ENCODE measurements at places on chromosomes 2 and 18.
A peak's percentile ranks its signal among the peaks of the same experiment; 100 is the strongest.

- no peak for DNase-seq
Observed at GRCh38 chr2:184620367-184620766, 22.0 kb downstream of the ZNF804A start.

- DNase-seq: peak; percentile 92
Observed at GRCh38 chr2:188668017-188668680, 306.0 kb upstream of the COL3A1 start.

GRCh38 chr2:4914551-4914950 lies 777.6 kb upstream of the SOX11 start:
- DNase-seq: no peak

DNA sequence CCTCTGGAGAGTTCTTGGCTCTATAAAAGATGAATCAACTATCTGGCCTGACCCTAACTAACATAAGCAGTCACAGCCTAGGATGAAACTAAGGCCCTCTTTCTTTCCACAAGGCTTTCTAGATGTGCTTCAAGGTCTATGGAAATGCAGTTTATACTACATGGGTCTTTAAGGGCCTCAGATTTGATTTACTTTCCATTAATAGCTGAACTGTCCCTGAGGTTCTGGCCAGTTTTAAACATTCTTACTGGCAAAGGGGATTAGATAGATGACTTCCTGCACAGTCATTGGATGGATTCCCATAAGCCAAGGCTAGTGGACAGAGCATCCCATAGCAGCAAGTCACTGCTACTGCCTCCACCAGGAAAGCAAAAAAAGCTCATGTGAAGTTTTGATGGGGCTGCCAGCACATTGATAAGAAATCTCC lies 38.1 kb upstream of the LCLAT1 start:
- no peak for DNase-seq

DNA sequence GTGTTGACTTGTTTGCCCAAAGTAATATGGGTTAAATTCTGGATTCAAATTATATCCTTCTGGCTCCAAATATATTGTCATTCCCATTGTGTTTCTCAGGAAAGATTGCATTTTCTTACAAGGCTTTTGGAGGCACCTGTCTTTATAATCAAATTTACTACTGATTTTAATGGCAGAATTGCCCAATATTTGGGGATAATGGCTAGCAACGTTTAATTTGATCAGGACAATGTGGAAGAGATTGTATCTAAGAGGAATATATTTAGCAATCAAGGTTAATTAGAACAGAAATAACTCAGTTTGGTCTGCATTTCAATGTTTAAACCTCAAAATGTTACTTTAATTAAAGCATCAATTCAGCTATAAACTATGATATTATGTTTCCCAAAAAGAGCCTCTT lies 41.7 kb upstream of the ZNF804A start:
- DNase-seq: no peak

- no peak for DNase-seq
Observed at GRCh38 chr2:233273120-233273519, 21.6 kb downstream of the ATG16L1 start.

DNA sequence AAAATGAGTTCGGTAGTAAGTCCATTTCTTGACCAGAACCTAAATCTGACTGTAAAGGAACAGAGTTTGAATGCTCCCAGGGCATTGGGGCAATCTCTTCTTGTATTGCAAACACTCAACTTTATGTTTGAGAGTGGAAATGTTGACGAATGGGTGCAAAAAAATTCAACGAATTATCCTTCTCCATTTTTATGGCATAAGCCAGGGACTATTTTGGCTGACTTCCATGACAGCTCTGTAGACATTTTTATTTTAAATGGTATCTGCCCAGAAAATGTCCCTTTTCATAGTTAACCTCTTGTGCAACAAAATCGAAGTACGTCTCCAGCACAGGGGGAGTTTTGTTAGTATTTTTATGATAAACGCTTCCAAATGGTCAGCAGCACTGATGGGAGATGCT lies 3.7 kb downstream of the MLPH start:
- no peak for DNase-seq

- no peak for DNase-seq
Observed at GRCh38 chr2:240216167-240216566, 75.7 kb upstream of the OTOS start.

- no peak for DNase-seq
Observed at GRCh38 chr2:24181849-24182248, 7.0 kb downstream of the FAM228A start.

DNA sequence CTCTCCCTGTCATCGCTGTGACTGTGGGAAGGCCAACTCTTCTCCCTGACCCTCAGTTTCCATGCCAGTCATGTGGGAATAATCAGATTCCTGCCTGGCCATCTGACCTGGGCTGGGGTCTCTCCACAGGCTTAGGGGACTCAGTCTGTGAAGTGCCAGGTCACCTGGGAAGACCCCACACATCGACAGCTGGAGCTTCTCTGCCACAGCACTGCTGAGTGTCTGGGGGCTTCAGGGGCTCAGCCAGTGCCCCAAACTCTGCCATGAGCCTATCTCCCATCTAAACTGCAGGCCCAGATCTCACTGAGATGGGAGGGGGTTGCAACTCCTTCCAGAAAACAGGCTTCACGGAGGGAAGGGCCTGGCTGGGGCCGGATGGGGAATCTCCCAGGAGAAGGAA lies 42.0 kb upstream of the OTOS start:
- DNase-seq: no peak

DNA sequence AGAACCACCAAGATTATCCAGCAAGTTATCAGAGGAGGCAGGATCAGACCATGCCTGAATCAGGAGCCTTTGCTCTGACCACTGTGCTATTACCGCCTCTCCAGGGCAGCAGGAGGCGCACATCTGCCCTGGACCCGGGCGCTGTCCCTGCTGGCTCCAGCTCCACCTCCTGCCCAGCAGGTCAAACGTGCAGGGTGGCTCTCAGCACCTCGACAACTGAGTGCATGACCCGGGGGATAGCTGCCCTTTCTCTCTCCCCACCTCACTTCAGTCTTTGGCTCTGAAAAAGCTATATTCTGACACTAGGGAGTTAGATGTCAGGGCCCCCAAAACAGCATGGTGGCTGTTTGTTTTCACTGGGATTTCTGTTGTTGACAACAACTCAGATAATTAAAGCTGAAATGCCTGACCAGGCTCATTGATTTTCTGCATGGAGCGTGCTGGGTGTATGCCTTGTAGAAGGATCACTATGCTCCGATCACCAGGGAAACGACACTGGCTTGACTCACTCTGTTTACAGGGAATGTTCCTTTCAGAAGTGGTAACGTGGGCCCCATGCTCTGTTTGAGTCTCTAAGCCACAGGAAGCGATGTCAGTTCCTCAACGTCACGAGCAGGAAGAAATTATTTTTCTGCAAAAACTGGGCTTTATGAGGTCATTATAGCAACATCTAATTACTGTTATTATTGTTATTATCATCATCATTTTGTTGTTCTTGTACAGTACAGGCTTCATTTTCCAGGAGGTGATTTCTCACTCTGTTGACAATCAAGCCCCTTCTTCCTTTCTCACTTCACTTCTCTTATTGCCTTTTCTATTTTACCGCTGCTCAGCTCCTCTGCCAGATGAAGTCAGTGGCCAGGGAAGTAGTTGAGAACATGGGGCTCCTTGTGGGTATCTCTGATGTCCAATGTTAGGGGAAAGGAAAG lies 125.6 kb downstream of the PLB1 start:
- DNase-seq: peak; percentile 88

GRCh38 chr2:174753038-174753633 lies 11.1 kb downstream of the CHRNA1 start:
- no peak for DNase-seq

DNA sequence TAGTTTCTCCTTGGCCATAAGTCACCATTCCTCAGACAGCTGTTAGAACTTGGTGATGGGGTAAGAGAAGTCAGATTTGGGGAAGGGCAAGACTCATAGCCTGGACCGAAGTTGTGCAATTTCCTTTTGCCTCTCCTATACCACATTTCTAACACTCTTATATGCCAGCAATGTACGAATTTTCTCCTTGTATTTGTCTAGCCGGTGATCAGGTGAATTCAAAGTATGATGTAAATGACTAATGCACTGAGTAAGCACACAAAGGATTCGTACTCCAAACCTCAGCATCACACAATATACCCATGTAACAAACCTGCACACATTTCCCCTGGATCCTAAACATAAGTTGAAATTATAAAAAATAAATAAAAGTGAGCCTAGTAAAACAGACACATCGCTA lies 1143.5 kb upstream of the CELF4 start:
- DNase-seq: no peak

DNA sequence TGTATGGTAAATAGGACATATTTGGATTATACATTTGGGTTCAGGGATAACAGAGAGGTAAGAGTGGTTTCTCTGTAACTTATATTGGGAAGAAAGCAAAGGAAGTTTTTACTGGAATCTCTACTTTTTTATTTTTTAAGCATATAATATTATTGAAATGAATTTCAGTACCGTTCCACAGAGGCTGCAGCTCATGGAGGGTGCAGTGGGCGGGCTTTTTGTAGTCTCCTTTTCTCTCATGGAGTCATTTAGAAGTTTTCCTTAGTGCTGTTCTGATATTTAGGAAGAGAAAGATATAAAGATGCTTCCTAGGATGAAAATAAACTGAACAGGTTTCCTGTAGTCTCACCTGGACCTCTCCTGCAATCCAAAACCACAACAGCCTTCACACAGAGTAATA lies 1153.3 kb upstream of the TMEFF2 start:
- DNase-seq: no peak

DNA sequence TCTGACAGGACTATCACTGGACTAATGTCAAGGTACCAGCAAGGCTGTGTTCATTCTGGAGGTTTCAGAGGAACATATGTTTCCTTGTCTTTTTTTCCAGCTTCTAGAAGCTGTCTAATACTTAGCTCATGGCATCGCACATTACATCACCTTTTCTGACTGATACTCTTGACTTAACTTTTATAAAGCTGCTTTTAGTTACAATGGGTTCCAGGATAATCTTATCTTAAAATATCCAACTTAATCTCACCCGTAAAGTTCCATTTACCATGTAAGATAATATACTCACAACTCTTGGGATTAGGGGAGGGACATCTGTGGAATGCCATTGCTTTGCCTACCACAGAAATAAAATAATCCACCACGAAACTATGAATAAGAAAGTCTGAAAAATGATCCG lies 394.2 kb downstream of the CDH19 start:
- DNase-seq: no peak

- DNase-seq: no peak
Observed at GRCh38 chr2:31429759-31430438, 15.4 kb upstream of the XDH start.

- no peak for DNase-seq
Observed at GRCh38 chr2:75772908-75773630, 62.4 kb upstream of the GCFC2 start.

GRCh38 chr2:105771836-105772235 lies 27.1 kb downstream of the NCK2 start:
- no peak for DNase-seq

DNA sequence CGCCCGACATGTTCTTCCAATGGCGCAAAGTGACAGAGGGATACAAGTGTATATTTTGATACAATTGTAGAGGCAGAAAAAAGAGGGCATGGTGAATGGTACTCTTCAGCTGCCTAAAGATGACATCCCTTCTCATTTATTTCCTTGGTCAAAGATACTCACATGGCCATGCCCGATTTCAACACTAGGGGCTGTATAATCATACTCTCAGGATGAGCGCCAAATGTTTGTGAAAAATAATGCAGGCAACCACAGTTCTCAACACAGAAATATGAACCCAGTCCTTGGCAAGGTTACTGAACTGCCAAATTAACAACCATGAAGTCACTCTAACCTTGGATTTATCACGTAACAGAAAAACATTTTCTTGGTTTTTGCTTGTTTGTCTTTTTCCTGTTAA lies 204.4 kb downstream of the CCDC102B start:
- no peak for DNase-seq

DNA sequence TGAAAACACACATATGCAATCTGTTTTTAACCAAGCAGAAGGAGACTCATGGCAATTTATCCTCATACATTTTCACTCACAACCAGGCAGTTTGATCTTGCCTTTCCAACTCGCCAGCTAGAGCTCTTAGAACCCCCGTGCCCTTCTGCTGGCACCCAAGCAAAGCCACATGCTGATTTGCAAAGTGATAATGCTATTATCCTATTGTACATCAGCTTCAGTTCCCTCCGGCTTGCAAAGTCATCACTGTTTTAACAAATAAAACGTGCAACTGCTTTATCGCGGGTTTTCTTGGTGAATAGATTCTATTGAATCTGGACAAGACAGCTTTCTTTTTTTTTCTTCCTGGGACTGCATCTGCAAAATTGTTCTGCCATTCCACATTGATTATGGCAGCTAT lies 314.6 kb downstream of the LNPK start:
- DNase-seq: no peak

GRCh38 chr2:239948100-239948881 lies 76.9 kb downstream of the NDUFA10 start:
- DNase-seq: no peak

- no peak for DNase-seq
Observed at GRCh38 chr2:85369500-85369899, 14.9 kb downstream of the ELMOD3 start.

DNA sequence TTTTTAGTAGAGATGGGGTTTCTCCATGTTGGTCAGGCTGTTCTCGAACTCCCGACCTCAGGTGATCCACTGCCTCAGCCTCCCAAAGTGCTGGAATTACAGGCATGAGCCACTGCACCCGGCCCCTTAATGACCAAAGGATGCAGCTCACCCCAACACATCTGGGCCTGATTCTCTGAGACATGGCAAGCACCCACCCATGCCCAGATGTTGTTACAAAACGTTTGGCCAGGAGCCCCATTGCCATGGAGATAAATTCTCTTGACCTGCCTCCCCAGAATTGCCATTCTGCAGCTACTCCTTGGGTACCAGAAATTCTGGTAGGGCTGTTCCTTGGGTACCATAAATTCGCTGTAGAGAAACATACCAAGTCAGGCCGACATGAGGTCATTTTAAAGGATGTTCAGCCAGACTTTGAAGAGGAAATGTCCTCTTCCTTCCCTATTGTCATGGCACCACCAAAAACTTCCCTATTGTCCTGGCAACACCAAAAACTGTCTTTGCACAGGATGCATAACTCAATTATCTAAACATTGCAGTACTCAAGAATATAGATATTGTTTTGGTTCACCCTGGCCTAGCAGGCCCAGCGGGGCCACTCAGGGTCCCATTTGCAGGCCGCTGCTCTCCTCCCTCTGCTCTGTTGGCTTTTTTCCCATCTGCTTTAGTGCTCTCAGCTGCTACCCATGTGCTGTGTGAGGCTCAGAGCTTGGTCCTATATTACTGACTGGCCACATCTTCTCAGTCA lies 160.9 kb upstream of the TTC39C start:
- no peak for DNase-seq

- no peak for DNase-seq
Observed at GRCh38 chr2:190407246-190407661, 901 bp upstream of the MFSD6 start.

All from fibroblast of the conjunctiva (primary cell).